ENCODE measurements at places on chromosomes 3 and 15. TPM values are rescaled to one million over a fixed set of nuclear protein-coding genes. Genes with fewer than 3 reads are reported as not detected.

Gene MYL3
- total RNA-seq, result not detected

Gene SLC33A1
- 17.4 TPM for total RNA-seq

Gene IMPG2
- total RNA-seq, result 0.56 TPM

Gene TIMP4
- total RNA-seq, result not detected

Gene PATL2
- total RNA-seq, result 48.1 TPM

Gene PAQR5
- total RNA-seq, result 0.07 TPM

Gene SLC22A13
- total RNA-seq, result 0.68 TPM

Gene TIGIT
- 48.1 TPM for total RNA-seq

Gene ADIPOQ
- total RNA-seq, result not detected
